ENCODE measurements at places on chromosomes 12 and 14. TPM values are rescaled to one million over a fixed set of nuclear protein-coding genes. Genes with fewer than 3 reads are reported as not detected.
A peak's percentile ranks its signal among the peaks of the same experiment; 100 is the strongest.

GRCh38 chr12:95962222-95962621 lies 19.1 kb downstream of the AMDHD1 start:
- no peak for DNase-seq

DNA sequence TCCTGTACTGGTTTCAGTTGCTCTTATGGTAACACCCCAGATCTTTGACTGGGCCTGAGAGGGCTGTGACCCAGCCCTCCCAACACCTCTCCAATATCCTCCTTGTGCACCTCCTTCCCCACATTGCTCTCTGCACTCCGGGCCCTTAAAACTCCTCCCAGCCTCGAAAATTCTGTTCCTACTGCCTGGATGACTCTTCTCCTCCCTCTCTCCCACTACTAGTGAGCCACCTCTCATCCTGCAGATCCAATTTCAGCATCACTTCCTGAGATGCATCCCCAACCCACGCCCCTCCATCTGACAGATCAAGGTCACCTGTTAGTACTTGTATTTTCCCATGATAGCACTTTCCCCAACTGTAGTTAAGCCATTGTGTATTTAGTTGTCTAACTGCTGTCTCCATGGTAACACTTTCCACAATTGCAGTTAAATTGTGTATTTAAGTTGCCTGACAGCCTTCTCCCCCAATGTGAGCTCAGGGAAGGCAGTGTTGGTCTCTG lies 11.5 kb upstream of the NT5DC3 start:
- DNase-seq: no peak

DNA sequence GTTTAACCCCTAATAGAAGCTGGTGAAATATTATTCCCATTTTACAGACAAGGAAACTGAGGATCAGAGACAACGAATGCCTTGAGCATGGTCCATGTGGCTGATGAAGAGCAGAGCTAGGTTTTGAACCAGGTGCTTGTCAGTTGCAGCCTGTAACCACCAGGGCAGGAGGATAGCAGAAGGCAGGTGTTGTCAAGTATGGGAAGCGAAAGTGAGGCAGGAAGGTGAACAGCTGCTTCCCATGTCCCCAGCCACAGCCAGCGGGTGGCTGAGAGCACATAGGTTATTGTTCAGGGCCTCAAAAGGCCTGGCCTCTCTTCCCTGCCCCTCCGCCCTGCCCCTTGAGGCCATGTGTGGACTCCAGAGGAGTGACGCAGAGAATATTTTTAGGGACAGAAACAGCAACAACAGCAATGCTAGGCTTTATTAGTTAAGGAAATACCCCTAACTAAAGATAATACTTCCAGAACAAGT lies 39.6 kb downstream of the IQSEC3 start:
- no peak for DNase-seq

DNA sequence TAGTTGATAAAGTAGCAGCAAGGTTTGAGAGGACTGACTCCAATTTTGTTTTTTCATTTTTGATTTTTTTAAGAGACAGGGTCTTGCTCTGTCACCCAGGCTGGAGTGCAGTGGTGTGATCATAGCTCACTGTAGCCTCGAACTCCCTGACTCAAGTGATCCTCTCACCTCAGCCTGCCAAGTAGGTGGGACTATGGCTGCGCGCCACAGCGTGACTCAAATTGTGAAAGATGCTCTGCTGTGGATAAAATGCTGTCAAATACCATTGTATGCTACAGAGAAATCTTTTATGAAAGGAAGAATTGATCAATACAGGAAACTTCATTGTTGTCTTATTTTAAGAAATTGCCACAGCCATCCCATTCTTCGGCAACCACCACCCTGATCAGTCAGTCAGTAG lies 48.3 kb downstream of the SCN8A start:
- no peak for DNase-seq

- no peak for DNase-seq
These were observed 20.4 kb downstream of the YAF2 start for GRCh38 chr12:42217656-42218055.

DNA sequence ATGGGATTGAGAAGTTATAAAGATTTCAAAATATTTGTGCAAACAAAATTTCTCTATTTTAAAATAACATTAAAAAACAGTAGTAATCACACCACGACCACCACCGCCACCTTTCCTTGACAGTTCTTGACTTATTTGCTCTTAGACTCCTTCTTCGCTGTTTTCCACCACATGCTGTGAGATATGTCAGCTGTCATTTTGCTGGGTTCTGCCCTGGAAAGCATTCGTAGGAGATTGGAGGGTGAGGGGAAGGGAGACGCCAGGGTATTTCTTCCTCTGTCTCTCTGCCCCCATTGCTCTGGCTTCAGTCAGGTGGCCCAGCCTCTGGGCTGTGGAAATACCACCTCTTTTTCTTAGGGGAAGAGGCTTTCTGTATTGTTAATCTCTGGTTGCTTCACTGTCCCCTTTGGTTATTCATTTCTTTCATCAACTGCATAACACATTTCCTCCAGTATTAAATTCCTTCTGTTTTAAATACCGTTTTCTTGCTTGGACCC lies 186.2 kb downstream of the NEDD1 start:
- DNase-seq: no peak

- no peak for DNase-seq
These were observed 49.2 kb upstream of the PLXNC1 start for GRCh38 chr12:94099191-94099590.

GRCh38 chr12:71270057-71270456 lies 112.3 kb upstream of the TSPAN8 start:
- no peak for DNase-seq

DNA sequence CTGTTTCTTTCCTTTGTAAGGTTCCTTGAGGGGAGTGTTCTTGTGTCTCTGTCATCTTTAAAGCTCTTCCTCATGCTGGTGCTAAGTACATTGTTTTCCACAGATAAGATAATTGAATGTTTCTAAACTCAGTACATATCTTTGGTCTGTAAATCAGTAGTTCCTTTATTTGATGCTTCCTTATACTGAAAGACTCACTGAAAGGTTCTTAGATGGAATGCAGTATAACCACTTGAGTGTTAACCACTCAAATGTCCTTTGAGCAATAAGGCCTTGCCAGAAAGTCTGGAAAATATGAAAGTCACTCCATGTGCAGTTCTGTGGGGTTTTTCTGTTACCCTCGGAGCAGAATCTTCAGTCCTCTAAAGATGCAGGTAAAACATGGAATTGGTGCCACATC lies 23.0 kb upstream of the RNU6-8 start:
- DNase-seq: no peak

DNA sequence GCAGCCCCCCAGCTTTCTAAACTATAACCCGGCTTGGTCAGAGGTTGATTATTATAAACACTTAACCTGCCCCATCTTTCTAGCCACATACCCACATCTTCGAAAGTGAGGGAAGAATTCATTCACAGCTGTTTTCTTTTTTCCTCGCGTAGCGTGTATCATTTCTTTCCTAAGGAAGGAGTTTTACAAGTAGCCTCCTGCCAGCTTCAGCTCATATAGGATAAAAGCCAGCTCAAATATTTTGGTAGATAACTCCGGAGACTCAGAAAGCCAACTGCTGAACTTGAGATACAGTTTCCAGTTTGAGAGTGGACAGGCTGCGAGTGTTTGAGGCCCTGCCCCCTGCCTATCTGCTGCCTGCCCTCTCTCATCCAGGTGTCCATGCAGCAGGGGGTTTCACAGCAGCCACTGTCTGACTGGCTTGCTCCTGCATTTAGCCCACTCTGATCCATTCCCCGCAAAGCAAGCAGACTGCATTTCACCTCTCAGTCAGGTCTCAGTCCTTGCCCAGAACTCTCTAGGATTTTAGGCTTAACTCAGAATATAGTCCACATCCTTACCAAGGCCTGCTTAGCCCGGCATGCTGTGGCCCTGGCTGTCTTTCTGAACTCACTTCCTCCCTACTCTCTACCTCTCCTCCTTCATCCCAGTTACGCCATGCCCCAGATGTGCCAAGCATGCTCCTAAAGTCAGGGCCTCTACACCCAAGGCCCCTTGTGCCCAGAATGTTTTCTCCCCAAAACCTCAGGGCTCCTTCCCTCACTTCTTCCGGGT lies 46.9 kb downstream of the EVL start:
- DNase-seq: no peak

DNA sequence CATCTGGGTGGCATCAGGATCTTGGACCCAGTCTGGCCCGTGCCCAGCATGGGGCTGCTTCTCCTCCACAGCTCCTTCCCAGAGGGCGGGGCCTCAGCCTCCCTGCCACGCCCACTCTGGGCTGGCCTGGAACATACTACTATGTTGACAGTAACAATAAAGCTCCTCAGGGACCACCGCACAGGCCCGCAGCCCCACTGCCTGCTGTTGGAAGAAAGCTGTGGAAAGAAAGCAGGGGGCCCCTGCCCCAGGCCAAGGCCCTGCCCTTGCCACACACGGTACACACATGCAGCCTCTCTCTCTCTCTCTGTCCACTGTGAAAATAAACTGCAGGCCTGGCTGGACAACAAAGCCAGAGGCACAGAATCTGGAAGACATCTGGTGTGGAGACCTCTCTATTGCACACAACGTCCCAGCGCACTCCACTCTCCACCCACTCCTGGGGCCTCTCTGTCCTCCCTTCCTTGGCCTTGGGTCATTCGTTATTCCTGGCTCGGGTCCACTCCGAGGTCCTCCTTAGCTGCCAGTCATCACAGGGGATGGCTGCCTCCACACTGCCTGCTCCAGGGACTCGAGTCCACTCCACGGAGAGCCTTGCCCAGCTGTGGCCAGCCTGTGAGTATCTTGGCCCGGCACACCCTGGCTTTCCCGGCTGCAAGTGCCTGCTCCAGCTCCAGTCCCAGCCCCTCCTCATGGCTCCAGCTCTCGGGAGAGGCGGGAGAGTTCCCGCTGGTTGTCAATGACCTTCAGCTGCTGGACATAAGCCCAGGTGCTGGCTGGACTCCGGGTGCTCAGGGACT lies 11.8 kb upstream of the ENDOU start:
- peak; percentile 83 for DNase-seq

DNA sequence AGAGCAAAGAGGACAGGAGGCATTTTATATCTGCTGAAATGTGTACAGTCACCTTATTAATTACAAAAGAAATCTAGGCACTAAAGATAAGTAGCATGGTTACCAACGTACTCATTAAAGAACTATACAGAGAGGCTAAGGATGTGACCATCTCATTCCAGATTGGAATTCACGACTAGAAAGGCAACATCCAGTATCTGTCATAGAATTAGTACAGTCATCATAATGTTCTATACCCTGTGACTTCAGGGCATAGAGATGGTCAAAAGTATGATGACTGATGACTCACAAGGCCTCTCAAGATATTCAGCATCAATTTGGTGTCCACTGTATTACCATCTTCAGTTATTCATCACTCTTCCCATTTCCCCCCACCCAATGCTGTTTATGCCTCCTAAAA lies 144.0 kb upstream of the PLEKHG7 start:
- DNase-seq: no peak

- no peak for DNase-seq
These were observed 46.2 kb downstream of the AACS start for GRCh38 chr12:125111403-125111802.

DNA sequence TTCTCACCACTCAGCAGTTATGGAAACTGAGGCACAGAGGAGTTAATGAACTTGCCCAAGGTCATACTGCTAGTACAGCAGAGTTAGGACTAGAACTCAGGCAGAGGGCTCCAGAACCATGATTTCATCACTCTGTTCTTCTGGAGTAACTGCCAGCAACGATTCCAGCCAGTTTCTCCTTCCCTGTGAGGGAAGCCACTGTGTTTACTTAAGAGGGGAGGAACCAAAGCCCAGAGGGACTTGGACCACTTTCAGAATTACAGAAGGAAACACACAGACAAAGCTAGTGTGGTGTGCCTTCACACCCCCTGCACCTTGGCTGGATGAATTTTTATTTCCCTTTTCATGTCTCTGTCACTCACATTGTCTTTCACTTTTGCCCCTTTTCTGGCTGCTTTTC lies 398.2 kb downstream of the DPF3 start:
- DNase-seq: no peak

- no peak for DNase-seq
These were observed 132.8 kb downstream of the DACT1 start for GRCh38 chr14:58770491-58770982.

- DNase-seq: no peak
These were observed 110.0 kb upstream of the ARHGAP5 start for GRCh38 chr14:31966896-31967668.

DNA sequence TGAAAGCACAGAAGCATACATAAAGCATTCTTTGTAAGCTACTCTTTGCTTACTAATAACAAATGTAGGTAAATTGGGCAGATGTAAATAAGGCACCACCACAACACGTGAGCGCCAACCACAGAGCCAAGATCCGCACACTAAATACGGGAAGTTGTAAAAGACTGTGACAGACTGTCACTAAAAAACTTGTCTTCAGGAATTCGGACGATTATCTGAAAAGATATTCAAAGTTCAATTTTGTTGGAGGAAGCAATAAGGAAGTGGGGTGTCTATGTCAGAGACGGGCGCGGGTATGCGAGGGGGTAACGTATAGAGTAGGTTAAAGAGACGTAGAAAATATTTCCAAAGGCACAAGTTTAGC lies 1.5 kb upstream of the HSP90B1 start:
- peak; percentile 69 for DNase-seq

DNA sequence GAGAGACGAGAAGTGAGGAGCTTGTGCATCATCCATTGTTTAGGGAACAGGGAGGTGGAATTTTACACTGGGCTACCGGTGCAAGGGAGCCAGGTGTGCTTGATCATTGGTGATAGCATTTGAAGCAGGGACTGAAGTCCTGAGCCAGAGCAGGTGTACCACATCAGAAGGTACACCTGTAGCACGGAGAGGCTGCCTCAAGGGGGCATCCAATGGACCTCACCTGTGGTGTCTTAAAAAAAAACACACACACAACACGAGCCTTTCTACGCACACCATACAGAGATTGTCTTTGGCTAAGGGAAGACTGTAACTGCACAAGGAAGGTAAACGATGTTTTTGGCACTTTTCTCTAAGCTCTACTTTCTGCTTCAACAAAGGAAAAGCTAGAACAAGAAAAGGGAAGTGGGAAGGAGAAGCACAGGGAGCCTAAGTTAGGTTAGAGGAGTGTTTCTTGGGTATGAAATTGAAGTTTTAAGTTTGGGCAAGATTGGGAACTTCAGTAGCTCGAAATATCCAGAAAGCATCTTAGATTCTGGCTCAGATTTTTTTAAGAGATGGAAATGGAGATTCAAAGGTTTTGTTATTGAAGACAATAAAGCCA lies 334.3 kb upstream of the FBXO33 start:
- no peak for DNase-seq

DNA sequence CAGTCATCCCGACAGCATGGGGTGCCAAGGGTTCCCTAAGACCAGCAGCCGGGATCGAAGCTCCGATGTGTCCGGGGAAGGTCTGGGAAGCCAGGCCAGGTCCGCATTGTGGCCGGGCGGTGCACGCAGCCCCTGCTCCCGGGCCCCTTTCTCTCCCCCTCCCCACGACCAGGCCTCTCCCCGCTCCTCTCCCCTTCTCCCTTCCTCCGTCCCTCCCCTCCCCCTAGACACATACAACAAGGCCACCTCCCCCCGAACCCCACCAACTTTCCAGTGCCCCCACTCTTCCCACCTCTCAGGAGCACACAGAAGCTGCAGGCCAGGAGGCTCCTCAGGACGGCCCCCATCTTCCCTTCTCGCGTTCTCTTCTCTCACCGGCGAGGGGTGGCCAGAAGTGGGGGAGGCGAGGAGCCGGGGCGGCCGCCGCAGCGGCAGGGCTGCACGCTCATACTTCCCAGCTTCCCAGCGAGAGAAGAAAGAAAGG lies 413 bp downstream of the LRP6 start:
- no peak for DNase-seq

The PTCSC3 gene
- not detected for total RNA-seq

The SYNDIG1L gene
- not detected for total RNA-seq

The NOVA1 gene
- 6.1 TPM for total RNA-seq

The PLEKHH1 gene
- total RNA-seq: 110 TPM

The POTEM gene
- not detected for total RNA-seq

The OTX2 gene
- not detected for total RNA-seq

The GNS gene
- total RNA-seq: 57.4 TPM

The CLEC14A gene
- total RNA-seq: 10.5 TPM

The AMHR2 gene
- 0.16 TPM for total RNA-seq

The CMA1 gene
- total RNA-seq: 0.32 TPM

The SERPINA6 gene
- total RNA-seq: 2.0 TPM

The KRT83 gene
- total RNA-seq: not detected

Data from mucosa of descending colon (tissue), 3 donors.